Putamen (tissue), 1 donor: ENCODE measurements at places on chromosomes 4 and X.

DNA sequence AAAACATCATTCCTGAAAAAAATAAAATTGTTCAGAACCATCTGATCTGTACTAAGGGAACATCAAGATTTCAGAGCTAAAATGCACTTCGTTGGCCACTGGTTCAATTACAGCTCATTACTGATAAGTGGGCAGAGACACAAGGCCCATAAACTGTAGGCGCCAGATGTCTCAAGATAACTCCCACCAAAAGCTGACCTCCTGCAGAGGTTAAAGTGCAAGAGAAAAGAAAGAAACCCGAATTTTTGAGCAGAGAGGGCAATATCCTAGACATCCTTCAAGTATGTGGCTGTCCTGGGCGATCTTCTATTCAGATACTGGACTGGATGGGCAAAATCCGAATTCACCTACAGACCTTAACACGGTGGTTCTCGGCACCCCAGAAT is 660 bp downstream of the GEMIN8 start:
- no peak for DNase-seq

DNA sequence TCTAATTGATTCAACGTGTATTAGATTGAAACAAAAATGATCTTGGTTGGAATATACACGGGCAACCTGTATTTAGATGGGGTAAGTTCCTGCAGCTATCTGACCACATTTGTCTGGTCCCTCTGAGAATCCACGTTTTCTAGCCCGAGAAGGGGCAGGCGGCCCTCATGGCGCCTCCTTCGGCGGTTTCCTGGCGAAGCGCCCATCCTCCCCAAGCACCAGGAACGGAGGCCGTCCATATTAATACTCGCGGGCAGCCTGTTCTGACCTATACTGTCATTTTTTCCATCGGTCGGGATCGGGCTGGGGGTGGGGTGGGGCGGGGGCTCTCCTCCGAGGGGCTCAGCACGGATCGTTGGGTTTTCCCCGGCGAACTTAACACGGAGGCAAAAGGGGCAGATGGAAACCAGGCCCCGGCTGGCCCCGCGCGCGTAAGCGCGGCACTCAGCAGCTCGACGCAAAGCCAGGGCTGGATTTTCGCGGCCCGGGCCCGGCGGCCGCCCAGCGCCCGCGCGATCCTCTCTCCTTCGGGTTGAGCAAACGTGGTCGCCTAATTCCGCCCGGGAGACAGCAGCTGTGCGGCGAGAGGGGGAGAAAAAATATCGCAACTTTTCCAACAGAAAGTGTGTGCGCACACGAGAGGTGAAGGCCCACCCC is 77.2 kb upstream of the BCOR start:
- DNase-seq = no peak

GRCh38 chrX:51571874-51572273 is 46.8 kb downstream of the CENPVL3 start:
- DNase-seq = no peak

DNA sequence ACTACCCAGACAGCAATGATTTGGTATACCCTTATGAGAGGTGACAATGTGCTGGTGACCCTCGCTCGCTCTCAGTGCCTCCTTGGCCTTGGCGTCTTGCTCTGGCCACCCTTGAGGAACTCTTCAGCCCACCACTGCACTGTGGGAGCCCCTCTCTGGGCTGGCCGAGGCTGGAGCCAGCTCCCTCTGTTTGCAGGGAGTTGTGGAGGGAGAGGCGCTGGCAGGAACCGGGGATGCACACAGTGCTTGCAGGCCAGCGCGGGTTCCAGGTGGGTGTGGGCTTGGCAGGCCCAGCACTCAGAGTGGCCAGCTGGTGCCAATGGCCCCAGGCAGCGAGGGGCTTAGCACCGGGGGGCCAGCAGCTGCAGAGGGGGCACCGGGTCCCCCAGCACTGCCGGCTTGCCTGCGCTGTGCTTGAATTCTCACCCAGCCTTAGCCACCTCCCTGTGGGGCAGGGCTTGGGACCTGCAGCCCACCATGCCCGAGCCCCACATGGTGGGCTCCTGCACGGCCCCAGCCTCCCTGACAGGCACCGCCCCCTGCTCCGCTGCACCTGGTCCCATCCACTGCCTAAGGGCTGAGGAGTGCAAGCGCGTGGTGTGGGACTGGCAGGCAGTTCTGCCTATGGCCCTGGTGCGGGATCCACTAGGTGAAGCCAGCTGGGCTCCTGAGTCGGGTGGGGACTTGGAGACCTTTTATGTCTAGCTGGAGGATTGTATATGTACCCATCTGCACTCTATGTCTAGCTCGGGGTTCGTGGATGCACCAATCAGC is 857.0 kb upstream of the IGFBP7 start:
- DNase-seq = no peak

DNA sequence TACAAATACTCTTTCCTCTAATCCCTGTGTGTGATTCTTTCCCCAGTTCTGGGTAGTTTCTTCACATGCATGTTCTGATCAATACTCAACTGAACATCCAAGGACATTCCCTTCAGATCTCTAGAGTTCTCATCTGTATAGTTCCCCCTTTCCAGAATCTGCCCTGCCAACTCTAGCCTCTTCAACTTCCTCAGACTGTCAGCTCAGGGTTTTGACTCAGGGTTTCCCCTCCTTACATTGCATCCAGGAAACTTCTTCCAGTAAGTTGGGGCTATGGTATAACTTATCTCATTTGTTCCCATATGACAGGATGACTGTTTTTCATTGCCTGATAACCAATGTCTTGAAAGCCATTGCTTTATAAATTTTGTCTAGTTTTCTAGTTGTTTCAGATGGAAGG is 14.2 kb upstream of the ANKRD17 start:
- DNase-seq = no peak

DNA sequence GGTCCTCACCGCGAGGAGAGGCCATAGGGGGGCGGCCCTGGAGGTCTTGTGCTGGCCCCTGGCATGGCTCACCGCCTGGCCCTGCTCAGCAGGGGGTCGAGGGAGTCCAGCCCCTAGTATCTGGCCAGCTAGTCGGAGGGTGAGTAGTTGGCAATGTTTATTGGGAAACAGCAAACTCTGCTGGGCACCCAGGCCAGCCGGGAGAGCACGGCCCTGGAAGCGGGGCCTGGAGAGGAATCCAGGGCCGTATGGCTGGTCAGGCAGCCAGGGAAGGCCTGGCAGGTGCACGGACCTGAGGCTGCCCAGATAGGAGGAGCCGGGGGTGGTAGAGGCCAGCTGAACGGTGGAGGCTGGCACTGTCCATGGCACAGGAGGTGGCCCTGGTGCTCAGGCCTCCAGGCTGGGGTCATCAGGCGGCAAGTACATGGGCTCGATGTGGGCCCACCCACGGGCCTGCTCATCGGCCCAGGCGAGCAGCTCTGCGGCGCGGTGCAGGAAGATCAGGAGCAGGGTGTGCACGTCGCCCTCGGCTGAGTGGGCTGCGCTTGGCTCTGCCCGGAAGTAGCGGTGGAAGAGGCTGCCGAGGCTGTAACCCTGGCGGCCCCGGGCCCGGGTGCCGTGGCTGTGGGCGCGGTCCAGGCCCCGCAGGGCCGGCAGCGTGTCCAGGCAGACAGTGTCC is 1.4 kb downstream of the TREX2 start:
- DNase-seq = no peak

DNA sequence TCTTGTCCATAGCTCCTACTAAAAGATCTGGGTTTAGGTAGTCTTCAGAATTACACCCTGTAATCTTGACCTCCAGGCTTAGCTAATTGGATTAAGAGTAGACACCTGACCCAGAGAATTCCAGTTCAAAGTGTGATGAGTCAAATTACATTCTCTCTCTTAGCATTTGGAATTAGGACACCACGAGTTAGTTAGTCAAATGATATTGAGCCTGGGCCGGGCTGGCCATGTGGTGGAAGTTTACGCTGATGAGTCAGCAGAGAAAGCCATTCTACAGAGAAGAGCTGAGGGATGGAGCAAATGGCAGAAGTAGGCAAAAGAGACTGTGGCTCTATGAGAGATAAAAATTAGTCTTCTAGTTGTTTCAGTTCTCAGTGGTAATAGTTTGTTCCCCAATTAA is 31.1 kb downstream of the CEP44 start:
- no peak for DNase-seq

DNA sequence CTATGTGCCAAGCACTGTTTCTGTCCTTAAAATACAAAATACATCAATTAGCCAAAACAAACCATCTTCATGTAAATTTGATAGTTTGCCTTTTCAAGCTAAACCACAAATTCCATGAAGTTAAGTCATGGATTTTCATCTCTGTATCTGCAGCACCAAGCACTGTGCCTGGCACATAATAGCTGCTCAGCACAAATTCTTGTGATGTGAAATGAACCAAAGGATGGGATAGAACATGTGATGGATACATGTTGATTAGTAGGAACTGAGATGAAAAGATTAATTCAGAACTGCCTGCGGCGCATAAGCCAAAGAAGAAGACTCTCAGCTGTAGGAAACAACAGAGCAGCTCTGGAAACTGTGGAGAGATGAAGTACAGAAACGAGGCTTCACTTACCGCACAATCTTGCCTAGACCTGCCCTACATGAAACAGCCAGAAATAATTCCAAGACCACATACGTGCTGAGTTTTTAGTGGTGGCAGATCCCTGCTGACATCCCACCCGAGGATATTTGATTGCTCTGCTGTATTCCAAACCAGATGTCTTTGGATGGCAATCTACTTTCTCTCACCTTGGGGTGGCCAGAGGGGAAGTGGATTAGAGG is 40.9 kb upstream of the DCLK2 start:
- DNase-seq = no peak

DNA sequence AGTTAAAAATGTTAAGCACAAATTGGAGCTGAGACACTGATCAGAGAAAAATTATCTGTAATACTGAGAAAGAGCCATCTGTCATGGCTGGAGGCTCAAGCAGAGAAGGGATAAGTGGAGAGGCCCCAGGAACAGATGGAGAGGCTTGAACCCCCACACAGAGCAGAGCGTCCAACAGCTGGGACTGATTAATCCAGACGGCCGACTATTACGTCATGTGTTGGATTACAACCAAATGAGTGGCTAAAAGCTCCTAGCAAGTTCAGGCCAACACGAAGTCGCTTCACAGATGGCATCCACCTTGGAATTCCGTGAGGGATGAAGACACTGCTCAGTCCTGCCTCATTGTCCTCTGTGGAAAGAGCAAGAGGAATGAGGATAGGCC is 57.7 kb upstream of the ATXN3L start:
- DNase-seq = no peak
